Stomach (tissue), 19 donors: ENCODE measurements at places on chromosomes 6 and 20. TPM values are rescaled to one million over a fixed set of nuclear protein-coding genes. Genes with fewer than 3 reads are reported as not detected.

DNA sequence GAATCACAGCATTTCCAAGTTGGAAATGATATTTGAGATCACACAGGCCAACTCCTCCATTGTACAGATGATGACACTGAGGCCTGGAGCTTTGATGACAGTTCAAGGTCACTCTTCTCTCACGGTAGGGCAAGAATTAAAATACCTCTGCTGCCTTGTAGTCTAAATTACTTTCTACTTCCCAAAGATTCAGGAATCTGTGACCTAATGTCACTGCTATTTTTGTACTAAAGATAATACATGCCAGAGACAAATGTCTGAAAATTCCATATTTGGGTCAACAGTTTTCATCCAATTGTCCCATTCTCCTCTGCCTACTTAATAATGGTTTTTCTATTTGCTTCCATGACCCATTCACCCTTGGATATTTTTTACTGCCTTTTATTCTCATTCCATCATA lies 160.0 kb downstream of the SOD2 start:
- no peak for DNase-seq

- DNase-seq, result no peak
Observed at GRCh38 chr6:89239338-89239737, 22.2 kb upstream of the GABRR1 start.

- DNase-seq, result no peak
Observed at GRCh38 chr6:105196076-105196475, 16.3 kb upstream of the POPDC3 start.

DNA sequence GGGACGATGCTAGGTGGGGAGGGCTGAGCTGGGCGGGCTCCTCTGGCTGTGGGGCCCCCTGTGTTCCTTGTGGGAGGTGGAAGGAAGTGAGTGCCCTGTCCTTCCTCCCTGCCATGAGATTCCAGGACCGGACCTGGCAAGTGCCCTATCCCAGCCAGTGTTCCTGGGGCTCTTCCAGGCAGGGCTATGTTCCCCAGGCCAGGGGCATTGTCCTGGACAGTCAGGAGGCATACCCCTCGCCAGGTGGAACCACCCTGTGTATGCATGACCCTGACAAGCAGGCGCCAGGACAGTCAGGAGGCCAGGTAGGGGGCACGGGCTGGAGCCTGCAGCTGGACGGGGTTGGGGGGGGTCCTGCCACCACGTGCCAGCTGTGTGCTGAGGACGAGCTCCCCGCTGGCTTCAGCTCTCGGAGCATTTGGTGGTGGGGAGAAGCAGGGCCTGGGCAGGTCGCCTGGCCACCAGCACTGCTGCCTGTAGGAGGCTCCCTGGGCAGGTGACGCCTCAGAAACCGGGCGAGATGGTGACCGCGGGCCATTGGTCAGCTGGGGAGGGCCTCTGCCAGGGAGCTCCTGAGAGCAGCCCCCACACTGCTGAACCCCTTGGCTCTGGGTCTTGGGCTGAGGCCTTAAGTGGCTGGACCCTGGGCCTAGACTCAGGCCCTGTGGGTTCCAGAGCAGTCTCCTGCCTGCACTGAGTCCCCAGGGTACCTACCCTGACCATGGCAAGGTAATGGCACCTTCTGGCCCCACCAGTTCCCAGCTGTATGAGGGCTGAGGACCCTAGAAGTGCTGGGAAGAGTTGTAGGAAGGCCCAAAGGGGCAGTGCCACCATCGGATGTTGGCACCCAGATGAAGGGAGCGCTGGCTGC lies 694 bp downstream of the SLC17A9 start:
- DNase-seq, result peak; percentile 52

GRCh38 chr6:160972111-160972510 lies 19.5 kb upstream of the MAP3K4 start:
- DNase-seq, result peak; percentile 37

GRCh38 chr6:54112151-54112650 lies 958 bp downstream of the MLIP start:
- DNase-seq, result no peak

GRCh38 chr20:17958373-17959256 lies 10.0 kb downstream of the SNX5 start:
- DNase-seq, result peak; percentile 60

- no peak for DNase-seq
Observed at GRCh38 chr6:88519301-88520016, 353.3 kb upstream of the CNR1 start.

GRCh38 chr6:16267428-16268263 lies 29.3 kb downstream of the GMPR start:
- no peak for DNase-seq

DNA sequence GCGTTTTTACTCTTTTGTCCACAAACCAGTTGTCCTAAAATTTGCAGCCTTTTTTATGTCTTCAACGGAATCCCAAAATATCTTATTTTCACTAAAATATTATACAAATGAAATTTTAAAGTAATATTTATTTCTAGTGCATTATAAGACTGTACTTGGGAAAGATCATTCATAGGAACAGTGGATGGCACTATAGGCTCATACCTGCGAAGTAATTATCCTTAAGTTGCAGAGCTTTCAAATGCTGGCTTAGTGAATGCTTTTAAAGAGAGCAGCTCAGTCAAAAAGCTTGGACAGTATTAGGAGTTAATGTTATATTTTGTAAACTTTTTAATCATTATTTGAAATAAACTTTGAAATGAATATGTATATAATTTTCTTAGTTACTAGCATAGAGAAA lies 254.9 kb downstream of the CDKAL1 start:
- peak; percentile 64 for DNase-seq

GRCh38 chr6:5457041-5457440 lies 195.7 kb downstream of the FARS2 start:
- DNase-seq, result no peak

GRCh38 chr6:136720045-136720770 lies 72.1 kb downstream of the MAP3K5 start:
- DNase-seq, result no peak

GRCh38 chr20:33835615-33836172 lies 24.5 kb downstream of the CHMP4B start:
- no peak for DNase-seq

The PLA2G7 gene
- 1.1 TPM for polyA plus RNA-seq

The GRM4 gene
- not detected for polyA plus RNA-seq

The TMEM200A gene
- 1.4 TPM for polyA plus RNA-seq

The ENPP4 gene
- polyA plus RNA-seq, result 3.8 TPM

The TNFRSF21 gene
- 32.6 TPM for polyA plus RNA-seq

The PCSK2 gene
- 0.19 TPM for polyA plus RNA-seq

The TCF21 gene
- 3.2 TPM for polyA plus RNA-seq
